ENCODE measurements at places on chromosomes 1 and 21.

GRCh38 chr1:220453371-220453770 lies 74.6 kb upstream of the MARK1 start:
- DNase-seq, result no peak

DNA sequence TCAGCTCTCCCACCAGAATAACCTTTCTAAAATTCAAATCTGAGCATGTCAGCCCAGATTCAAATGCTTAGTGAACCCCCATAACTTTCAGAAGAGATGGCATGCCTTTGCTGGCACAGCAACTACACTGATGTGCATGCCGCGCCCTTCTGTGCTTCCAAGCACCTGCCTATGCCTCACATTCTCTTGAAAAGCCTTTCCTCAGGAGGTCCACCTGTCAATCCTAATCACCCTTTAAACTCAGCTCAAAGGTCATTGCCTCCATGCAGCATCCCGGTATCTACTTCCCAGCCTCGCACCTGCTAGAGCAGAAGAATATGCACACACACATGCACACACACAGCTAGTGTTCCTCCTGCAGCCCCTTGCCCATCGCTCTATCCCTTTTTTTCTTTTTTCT lies 5.2 kb upstream of the S100A2 start:
- DNase-seq, result no peak

DNA sequence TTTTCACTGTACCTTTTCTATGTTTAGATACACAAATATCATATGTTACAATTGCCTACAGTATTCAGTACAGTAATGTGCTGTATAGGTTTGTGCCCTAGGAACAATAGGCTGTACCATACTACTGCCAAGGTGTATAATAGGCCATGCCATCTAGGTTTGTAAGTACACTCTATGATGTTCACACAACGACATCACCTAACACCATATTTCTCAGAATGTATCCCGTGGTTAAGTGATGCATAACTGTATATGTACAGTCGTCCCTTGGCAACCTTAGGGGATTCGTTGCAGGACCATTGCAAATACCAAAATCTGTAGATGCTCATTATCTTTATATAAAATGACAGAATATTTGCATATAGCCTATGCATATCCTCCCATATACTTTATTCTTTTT lies 5.8 kb upstream of the SSR2 start:
- no peak for DNase-seq

- peak; percentile 1 for DNase-seq
Measured at GRCh38 chr1:84540759-84541158, 33.5 kb downstream of the CTBS start.

DNA sequence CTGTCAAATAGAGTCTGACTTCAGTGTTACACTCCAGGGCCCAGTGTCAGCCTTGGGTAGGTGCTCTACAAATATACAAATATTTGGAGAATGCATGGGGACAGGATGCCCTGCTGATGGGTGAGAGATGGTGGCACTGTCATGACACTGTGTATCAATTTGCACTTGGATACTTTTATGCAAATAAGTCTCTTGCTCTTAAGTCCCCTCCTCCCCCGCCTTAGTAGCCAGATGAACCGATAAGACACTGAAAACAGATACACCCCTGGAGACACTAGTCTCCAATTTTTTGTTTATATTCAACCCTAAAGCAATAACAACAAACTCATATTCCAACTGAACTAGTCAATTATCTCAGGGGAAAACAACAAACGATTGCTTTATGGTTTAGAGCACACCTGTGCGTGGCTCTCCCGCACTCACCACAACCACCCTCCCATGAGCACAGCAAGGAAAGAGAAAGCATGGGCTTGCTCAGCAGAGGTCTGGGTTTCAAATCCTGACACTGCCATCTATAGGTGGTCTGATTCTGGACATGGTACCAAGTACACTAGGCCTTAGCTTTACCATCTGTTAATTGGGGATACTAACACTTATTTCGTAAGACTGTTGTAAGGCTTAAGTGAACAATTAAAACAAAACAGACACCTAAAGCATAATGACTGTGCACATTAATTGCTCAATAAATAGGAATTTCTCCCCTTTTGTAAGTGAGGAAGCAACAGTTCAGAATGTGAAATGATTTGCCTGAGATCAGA lies 50.3 kb downstream of the HIVEP3 start:
- DNase-seq, result no peak

- DNase-seq, result no peak
Measured at GRCh38 chr1:109243221-109243620, 6.1 kb upstream of the CELSR2 start.

GRCh38 chr21:38766987-38767722 lies 38.6 kb upstream of the ETS2 start:
- no peak for DNase-seq

GRCh38 chr1:110675060-110675791 lies 486 bp upstream of the KCNA3 start:
- no peak for DNase-seq

- DNase-seq, result no peak
Measured at GRCh38 chr1:9084906-9085305, 15.5 kb upstream of the SLC2A5 start.

DNA sequence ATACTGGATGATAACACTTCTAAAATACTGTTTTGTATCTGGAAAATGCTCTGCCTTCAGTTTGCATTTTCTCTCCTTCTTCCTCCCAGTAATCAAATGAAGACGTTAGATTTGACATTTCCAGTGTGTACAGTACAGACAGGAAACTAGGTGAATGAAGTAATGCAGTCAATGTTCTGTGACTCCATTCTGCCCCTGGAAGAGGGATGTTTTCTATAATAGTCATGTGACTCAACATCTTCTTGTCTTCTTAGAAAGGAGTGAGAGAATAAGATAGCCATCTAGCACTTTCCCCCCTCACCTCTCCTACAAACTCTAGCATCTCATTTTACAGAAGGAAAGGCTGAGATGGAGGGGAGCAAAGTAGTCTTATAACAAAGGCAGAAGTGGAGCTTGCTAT lies 77.6 kb downstream of the DDR2 start:
- DNase-seq, result no peak

GRCh38 chr1:155272466-155273342 lies 600 bp downstream of the CLK2 start:
- DNase-seq, result no peak

GRCh38 chr1:194809665-194810064 lies 1623.3 kb upstream of the B3GALT2 start:
- DNase-seq, result no peak

- DNase-seq, result no peak
Measured at GRCh38 chr1:212608959-212609700, 569 bp downstream of the ATF3 start.

DNA sequence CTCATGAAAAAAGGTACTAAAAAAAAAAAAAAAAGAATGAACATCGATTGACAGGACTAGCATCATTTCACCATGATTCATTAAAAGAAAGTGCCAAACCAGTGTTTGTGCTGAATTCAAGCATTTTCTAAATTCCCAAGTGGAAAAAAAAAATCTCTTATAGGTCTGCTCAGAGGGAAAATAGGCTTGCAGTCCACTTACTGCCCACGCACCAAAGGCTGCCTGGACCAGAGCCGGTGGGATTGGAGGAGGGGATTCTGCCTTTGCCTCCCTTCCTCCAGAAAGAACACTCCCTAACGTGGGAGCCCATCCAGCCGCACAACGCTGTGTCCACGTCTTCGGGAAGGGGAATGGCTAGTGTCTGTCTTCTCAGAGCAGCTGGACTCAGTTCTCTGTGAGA lies 5.5 kb upstream of the TRAPPC10 start:
- no peak for DNase-seq

- DNase-seq, result no peak
Measured at GRCh38 chr1:89285745-89286380, 13.2 kb upstream of the GBP5 start.

- DNase-seq, result no peak
Measured at GRCh38 chr1:220514256-220514655, 13.7 kb upstream of the MARK1 start.

GRCh38 chr1:109434484-109434883 lies 8.2 kb upstream of the PSMA5 start:
- DNase-seq, result no peak

DNA sequence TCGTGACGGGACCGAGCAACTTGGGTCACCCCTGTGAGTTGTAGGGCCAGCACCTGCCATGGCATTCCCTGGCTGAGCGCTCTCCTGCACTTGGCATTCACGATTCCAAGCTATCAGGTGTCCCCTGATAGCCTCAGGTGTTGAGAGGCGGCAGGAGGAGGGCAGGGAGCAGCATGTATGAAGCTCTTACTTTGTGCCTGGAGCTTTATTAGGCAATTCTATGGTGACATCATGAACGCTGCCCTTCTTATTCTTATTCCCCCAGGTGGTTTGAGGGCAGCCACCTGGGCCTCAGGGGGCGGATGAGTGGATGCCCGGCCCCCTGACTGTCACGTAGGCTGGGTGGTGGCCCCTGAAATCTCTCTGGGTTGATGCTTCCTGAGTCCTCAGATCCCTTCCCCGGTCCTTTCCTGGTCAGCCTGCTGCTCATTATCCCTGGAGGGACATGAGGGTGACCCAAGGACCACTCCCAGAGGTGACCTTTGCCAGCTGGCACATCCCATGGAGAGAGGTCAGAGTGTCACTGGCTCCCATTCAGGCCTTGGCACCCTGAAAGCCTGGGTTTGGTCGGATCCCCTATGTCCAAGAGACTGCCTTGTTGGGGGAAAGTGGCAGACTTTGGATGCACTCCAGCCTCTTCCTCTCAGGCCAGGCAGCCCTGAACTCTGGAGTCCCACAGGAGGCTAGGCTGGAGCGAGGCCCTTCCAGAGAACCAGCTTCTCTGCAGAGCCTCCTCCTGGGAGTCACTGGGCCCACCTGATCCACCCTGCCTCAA lies 51.9 kb downstream of the SPSB1 start:
- no peak for DNase-seq

DNA sequence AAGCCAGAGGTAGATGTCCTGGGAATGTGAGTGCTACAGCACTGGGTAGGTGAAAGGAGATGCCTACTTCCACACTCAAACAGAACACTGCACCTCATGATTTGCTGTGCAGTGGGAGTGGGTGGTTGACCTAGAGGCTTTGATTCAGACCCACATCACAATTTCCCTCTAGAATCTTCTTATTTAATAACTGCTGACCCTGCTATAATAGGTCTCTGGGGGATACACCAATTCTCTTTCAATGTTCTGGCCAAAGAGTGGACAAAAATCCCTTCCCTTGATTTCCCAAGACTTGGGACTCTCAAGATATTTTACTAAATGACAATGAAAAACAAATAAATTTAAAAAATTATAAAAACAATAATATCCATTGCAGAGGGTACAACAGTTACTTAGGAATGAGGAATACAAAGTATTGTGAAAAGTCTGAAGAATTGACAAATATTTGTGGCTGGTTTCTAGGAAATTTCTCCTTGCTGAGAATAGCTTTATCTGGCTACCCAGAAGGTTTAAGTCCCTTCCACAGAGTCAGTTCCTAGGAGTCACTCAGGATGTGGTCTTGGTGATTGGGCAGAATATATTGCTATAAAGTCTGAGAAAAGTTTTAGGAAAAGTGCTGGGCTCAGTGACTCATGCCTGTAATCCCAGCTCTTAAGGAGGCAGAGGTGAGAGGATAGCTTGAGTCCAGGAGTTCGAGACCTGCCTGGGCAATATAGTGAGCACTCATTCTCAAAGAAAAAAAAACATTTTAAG lies 2.4 kb upstream of the FCGR2A start:
- no peak for DNase-seq

DNA sequence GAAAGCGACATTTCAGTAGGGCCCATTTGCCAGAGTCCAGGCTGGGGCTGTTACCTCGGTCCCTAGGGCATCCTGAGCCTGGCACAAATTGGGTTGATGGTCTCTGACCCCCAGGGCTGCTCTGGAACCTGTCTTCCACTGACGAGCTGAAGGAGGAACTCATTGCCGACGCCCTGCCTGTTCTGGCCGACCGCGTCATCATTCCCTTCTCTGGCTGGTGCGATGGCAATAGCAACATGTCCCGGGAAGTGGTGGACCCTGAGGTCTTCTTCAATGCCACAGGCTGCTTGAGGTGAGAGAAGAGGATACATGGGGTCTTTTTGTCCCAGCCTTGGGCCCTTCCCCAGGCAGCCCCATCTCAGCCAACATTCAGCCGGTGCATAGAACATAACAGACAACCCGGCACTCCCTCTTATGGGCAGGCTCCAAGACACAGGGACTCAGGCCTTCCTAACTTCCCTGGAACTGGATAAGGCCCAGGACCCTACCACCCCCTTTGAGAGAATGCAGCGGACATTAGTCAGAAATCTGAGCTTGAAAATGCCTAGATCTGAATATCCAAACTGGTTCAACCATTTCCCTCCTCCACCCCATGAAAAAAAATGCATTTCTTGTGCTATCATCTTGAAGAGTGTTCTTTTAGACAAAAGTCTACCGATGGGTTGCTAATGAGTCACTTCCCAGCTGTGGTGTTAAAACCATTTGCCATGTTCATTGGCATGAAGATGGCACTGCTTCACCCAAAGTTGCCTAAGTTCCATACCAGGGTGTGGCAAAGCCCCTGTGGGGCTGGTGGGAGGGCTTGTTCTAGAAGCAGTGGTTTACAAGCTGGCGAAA lies 35.4 kb downstream of the PKP1 start:
- DNase-seq, result no peak

- peak; percentile 59 for DNase-seq
Measured at GRCh38 chr1:160206421-160207117, 1.4 kb downstream of the PEA15 start.

- no peak for DNase-seq
Measured at GRCh38 chr1:109622895-109623294, 3.3 kb downstream of the AMPD2 start.

DNA sequence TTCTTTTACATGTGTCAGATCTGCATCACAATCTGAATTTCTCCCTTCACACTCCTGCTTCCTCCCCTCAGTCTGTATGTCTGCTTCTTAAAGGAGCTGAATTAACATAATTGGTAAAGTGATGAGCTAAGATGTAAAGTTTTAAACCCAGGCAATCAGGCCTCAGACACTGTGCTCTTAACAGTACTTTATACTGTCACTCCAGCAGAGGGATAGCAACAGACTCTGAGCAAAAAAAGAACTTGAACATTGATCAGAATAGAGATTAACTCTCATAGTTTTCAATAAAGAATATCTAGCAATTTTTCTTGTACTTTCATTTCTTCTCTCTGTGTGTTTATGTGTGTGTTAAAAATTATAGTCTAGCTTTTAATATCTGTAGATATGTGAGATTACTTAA lies 110.3 kb downstream of the DUSP10 start:
- DNase-seq, result no peak

DNA sequence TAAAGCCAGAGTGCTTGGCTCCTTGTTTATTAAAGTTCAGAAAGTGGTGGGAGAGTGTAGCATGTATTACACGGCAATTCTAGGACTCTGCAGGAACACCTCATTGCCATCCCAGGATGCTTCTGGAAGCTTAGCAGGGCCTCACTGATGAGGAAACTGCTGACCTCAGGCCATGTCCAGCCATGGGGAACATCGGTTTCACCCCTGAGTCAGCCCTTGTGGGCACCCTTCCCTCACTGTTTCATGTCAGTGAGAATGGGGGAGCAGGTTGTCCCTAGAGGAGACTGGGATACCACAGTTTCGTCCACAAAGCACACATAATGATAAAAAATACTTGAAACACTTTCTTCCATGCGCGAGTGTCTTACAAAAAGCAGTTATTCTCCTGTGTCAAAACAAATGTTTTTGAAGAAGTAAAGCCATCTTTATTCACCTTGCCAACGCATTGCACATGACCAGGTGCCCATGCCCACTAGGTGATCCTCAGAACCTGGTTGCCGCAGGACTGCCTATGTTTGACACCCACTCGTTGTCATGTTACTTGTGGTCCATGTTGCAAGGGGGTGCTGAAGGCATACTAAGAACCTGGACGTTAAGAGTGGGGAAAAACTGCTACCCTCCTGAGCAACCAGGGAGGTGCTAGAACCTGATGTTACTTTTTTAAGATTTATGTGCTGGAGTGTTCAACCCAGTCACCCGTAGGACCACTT lies 41.2 kb upstream of the TTC22 start:
- no peak for DNase-seq

All from AG09319 (cell line).